ENCODE measurements at places on chromosomes 2 and 18. TPM values are rescaled to one million over a fixed set of nuclear protein-coding genes. Genes with fewer than 3 reads are reported as not detected.

GRCh38 chr2:208265371-208265800 is 669 bp upstream of the PIKFYVE start:
- peak; percentile 36 for DNase-seq
- H3K4me3 ChIP-seq = peak overlapping the region; percentile 93
- no peaks in the 10 kb centered on the region for H3K36me3 ChIP-seq
- peak overlapping the region; percentile 25 for H3K27ac ChIP-seq

Gene DSG1
- not detected for total RNA-seq

Gene LIMS2
- 8.9 TPM for total RNA-seq

GRCh38 chr18:76463872-76464271 is 31.2 kb downstream of the ZNF516 start:
- H3K27me3 ChIP-seq = no peaks in the 10 kb centered on the region
- H3K4me1 ChIP-seq = peaks cover 28% of the 10 kb centered on the region
- DNase-seq = no peak
- no peaks in the 10 kb centered on the region for H3K36me3 ChIP-seq
- H3K27ac ChIP-seq = no peak overlapping the region

DNA sequence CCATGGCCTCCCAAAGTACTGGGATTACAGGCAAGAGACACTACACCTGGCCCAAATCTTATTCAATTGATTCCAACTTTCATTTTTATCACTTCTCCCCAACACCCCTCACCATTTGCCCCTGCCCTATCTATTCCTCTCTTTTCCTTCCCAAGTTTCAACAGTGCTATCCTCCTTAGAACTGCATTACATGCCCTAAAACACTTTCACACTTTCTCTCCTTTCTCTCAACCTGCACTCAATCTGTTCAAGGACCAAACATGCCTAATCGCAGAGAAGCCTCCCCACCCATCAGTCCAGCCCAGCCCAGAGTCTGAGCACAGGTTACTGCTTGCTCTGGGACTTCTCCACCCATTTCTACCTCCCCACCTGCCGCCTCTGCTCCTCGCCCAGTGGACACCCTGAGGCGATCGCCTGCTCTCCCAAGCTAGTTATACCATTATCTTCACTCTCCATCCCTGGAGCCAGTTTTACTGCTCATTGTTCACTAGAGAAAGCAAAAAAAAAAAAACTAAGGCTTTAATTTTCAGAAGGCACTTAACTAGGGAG is 23.7 kb upstream of the DSG1 start:
- no peaks in the 10 kb centered on the region for H3K36me3 ChIP-seq
- no peak overlapping the region for H3K27ac ChIP-seq
- DNase-seq = no peak

Gene TEKT4
- not detected for total RNA-seq

Gene ATG16L1
- total RNA-seq = 24.6 TPM

DNA sequence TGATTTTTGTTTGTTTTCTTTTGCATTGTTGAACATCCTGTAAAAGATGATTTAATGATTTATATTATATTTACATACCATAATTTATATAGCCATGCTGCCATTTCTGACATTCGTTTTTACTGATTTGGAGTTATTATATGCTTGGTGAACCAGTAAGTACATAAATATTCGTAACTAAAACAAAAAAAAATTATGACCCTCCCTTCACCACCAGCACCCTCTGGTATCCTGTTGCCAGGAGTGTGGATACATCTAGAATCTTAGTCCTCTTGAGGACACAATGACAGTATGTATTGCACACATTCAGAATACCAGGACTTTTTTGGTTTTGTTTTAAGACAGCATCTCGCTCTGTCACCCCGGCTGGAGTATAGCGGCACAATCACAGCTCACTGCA is 43.9 kb upstream of the B3GNT7 start:
- no peak overlapping the region for H3K4me3 ChIP-seq
- no peaks in the 10 kb centered on the region for H3K36me3 ChIP-seq
- H3K27me3 ChIP-seq = no peaks in the 10 kb centered on the region
- H3K27ac ChIP-seq = no peak overlapping the region

Gene GALR1
- total RNA-seq = 0.05 TPM

DNA sequence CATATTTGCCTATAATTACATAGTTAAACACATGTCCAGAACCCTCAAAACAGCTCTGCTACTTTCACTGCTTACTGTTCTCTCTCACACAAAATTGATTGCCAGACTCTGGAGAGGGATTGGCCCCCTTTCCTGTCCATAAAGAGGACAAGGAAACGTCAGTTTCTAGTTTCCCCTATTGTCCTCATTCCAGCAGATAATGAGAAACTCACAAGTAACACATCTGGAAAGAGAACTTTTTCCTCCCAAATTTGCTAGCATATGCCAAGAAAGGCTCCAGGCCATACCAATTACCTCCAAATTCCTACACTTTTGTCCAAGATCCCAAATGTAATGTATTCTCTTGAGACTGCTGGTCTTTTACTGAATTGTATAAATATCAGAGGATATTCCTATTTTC is 200.5 kb downstream of the EXOC6B start:
- no peaks in the 10 kb centered on the region for H3K36me3 ChIP-seq
- no peak overlapping the region for H3K4me3 ChIP-seq
- H3K27me3 ChIP-seq = no peaks in the 10 kb centered on the region

Gene CCDC121
- total RNA-seq = 3.2 TPM

Gene SLC39A6
- total RNA-seq = 65.7 TPM

GRCh38 chr2:216661639-216662375 is 28.6 kb downstream of the IGFBP2 start:
- DNase-seq = no peak
- no peak overlapping the region for H3K27ac ChIP-seq
- no peak overlapping the region for H3K4me3 ChIP-seq
- H3K36me3 ChIP-seq = no peaks in the 10 kb centered on the region
- peaks cover 10% of the 10 kb centered on the region for H3K4me1 ChIP-seq

DNA sequence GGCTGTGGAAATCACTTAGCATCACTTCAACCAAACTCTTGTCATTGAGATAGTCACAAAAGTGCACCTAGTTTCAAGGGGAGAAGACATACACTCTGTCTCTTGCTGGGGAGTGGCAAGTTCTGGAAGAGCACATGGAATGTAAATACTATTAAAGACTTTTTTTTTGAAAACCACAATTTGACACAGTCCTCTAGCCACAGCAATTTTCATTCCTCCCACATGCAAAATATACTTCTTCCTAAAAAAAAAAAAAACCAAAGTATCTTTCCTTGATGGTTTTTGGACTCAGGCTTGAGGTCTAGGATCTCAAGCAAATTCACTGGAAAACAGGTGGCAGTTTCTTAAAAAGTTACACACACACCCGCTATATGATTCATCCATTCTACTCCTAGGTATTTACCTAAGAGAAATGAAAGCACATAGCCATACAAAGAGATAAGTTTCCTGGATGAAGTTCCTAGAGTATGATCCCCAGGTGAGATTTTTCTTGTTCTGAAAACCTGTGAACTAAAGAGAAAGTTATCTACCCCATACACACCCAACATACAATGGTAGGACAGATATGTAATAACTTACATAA is 295.8 kb downstream of the SP3 start:
- no peaks in the 10 kb centered on the region for H3K4me1 ChIP-seq
- H3K36me3 ChIP-seq = no peaks in the 10 kb centered on the region
- no peak for DNase-seq
- H3K4me3 ChIP-seq = no peak overlapping the region
- H3K27me3 ChIP-seq = no peaks in the 10 kb centered on the region

GRCh38 chr2:168200930-168201583 is 46.3 kb downstream of the STK39 start:
- H3K27me3 ChIP-seq = no peaks in the 10 kb centered on the region
- no peak for DNase-seq
- H3K4me1 ChIP-seq = no peaks in the 10 kb centered on the region
- H3K36me3 ChIP-seq = no peaks in the 10 kb centered on the region
- H3K27ac ChIP-seq = no peak overlapping the region
- no peak overlapping the region for H3K4me3 ChIP-seq

Gene GREB1L
- total RNA-seq = 8.9 TPM

GRCh38 chr2:206657087-206657486 is 14.8 kb downstream of the FAM237A start:
- H3K27me3 ChIP-seq = no peaks in the 10 kb centered on the region
- H3K4me3 ChIP-seq = no peak overlapping the region
- no peak for DNase-seq
- no peaks in the 10 kb centered on the region for H3K36me3 ChIP-seq
- H3K27ac ChIP-seq = no peak overlapping the region

Gene DGKD
- total RNA-seq = 9.4 TPM

Gene RIT2
- total RNA-seq = not detected

GRCh38 chr2:54836477-54836876 is 113.0 kb downstream of the EML6 start:
- no peaks in the 10 kb centered on the region for H3K4me1 ChIP-seq
- no peak overlapping the region for H3K4me3 ChIP-seq
- no peaks in the 10 kb centered on the region for H3K36me3 ChIP-seq
- H3K27me3 ChIP-seq = no peaks in the 10 kb centered on the region
- no peak overlapping the region for H3K27ac ChIP-seq
- DNase-seq = no peak

GRCh38 chr2:62440281-62440946 is 65.6 kb downstream of the TMEM17 start:
- no peaks in the 10 kb centered on the region for H3K36me3 ChIP-seq
- H3K4me3 ChIP-seq = no peak overlapping the region
- H3K27ac ChIP-seq = no peak overlapping the region
- no peaks in the 10 kb centered on the region for H3K4me1 ChIP-seq
- DNase-seq = no peak

DNA sequence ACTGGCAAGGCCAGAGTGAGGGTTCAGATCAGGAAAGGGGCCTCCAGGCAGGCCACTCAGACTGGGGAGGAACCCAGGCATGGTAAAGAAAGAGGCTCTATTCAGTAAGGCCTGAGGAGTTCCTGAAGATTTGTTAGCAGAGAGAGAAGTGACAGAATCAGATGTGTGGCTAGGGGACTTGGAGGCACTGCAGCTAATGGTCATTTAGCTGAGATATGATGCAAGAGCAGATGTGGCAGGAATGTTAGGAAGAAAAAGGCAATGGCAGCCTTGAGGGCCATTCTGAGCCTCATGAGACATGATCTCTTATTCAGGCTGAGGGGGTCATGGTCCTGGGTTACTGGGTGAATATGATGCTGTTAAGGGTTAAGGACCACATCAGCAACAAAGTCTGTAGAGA is 73.4 kb downstream of the CCDC93 start:
- H3K27me3 ChIP-seq = no peaks in the 10 kb centered on the region
- no peaks in the 10 kb centered on the region for H3K36me3 ChIP-seq
- no peak overlapping the region for H3K4me3 ChIP-seq
- H3K27ac ChIP-seq = no peak overlapping the region

GRCh38 chr2:235825946-235826345 is 332.1 kb downstream of the AGAP1 start:
- H3K4me1 ChIP-seq = no peaks in the 10 kb centered on the region
- H3K4me3 ChIP-seq = no peak overlapping the region
- no peaks in the 10 kb centered on the region for H3K27me3 ChIP-seq
- no peaks in the 10 kb centered on the region for H3K36me3 ChIP-seq
- DNase-seq = no peak
- no peak overlapping the region for H3K27ac ChIP-seq

- no peaks in the 10 kb centered on the region for H3K36me3 ChIP-seq
- DNase-seq = no peak
- no peaks in the 10 kb centered on the region for H3K27me3 ChIP-seq
- H3K27ac ChIP-seq = no peak overlapping the region
Observed at GRCh38 chr2:108392029-108392428, 14.3 kb downstream of the SULT1C4 start.

- no peaks in the 10 kb centered on the region for H3K27me3 ChIP-seq
- DNase-seq = no peak
Observed at GRCh38 chr2:112534826-112535225, 7.4 kb upstream of the POLR1B start.

GRCh38 chr2:17803497-17803896 is 12.8 kb upstream of the MSGN1 start:
- no peak overlapping the region for H3K27ac ChIP-seq
- H3K4me1 ChIP-seq = no peaks in the 10 kb centered on the region
- DNase-seq = no peak
- no peaks in the 10 kb centered on the region for H3K36me3 ChIP-seq

- DNase-seq = no peak
- H3K27ac ChIP-seq = no peak overlapping the region
- peaks cover 6% of the 10 kb centered on the region for H3K4me1 ChIP-seq
- H3K4me3 ChIP-seq = no peak overlapping the region
Observed at GRCh38 chr2:61431345-61431744, 39.5 kb downstream of the USP34 start.

DNA sequence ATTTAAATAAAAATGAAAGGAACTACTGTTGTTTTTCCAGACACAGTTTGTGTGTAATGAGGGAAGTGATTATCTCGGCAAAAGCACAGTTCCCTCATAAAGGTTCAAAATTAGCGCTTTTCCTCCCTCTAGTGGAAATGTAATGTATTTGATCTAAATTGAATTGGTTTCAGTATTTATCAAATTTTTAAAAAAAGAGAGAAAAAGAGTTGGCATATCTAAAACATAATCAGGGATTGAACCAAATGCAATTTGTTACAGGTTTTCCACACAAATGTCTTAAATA is 37.5 kb downstream of the CMPK2 start:
- H3K4me1 ChIP-seq = no peaks in the 10 kb centered on the region
- H3K4me3 ChIP-seq = no peak overlapping the region
- no peaks in the 10 kb centered on the region for H3K27me3 ChIP-seq
- H3K27ac ChIP-seq = no peak overlapping the region

DNA sequence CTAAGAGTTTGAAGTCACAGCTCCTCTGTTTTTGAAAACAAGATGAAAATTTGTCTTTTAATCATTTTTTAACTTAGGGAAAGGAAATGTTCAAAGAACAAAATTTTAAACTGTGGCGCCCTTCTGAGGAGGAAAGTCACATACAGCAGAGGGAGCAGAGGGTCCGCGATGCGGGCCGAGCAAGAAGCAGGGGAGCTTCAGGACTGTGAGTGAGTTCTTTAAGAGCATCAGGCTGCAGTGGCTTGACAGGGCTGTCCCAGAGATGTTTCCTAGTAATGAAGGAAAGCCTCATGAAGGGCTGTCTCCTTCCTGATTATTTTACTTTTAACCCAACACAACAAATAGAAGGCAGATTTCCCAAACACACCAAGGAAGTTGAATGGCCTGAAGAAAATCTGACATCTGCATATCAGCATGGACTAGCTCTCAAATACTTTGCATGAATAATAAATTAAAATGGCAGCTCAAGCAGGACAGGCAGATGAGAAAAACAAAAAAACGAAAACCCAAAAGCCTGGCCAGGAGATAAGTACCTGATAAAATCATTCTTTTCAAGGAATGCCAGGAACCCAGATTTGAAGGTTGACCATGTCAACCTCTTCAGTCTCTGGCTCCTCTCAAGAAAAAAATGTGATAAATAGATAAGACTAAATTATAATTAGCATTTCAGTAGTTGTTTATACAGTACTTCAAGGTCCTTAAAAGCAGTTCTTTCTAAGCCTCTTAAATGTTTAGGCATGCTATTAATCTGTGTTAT is 60.8 kb downstream of the SLC40A1 start:
- H3K4me3 ChIP-seq = no peak overlapping the region
- no peaks in the 10 kb centered on the region for H3K36me3 ChIP-seq
- H3K4me1 ChIP-seq = peaks cover 17% of the 10 kb centered on the region
- H3K27ac ChIP-seq = no peak overlapping the region

- H3K4me3 ChIP-seq = no peak overlapping the region
- H3K27ac ChIP-seq = no peak overlapping the region
- H3K27me3 ChIP-seq = no peaks in the 10 kb centered on the region
- DNase-seq = no peak
- H3K36me3 ChIP-seq = no peaks in the 10 kb centered on the region
Observed at GRCh38 chr18:49926106-49926745, 112.9 kb upstream of the ACAA2 start.

Gene MBD1
- total RNA-seq = 63.9 TPM

Gene IL36A
- total RNA-seq = not detected

Gene SERPINB12
- not detected for total RNA-seq

GRCh38 chr2:101806701-101807100 is 109.2 kb downstream of the MAP4K4 start:
- H3K4me1 ChIP-seq = peaks cover 13% of the 10 kb centered on the region
- no peaks in the 10 kb centered on the region for H3K36me3 ChIP-seq
- no peak overlapping the region for H3K27ac ChIP-seq
- H3K27me3 ChIP-seq = no peaks in the 10 kb centered on the region
- DNase-seq = no peak
